ENCODE measurements at places on chromosomes 13 and 19. TPM values are rescaled to one million over a fixed set of nuclear protein-coding genes. Genes with fewer than 3 reads are reported as not detected.

- DNase-seq, result no peak
Measured at GRCh38 chr13:36057547-36057946, 73.6 kb downstream of the DCLK1 start.

GRCh38 chr13:48808683-48809082 is 155.0 kb downstream of the CYSLTR2 start:
- no peak for DNase-seq

- no peak for DNase-seq
Measured at GRCh38 chr19:27735314-27735713, 1477.6 kb downstream of the UQCRFS1 start.

- no peak for DNase-seq
Measured at GRCh38 chr19:48551437-48552302, at the start of gene SULT2B1. SULT2B1 (plus strand) TSS chr19:48552172; CDS start chr19:48552253, 81 bp downstream.

The PRR22 gene
- 0.51 TPM for total RNA-seq

Measured in dermis blood vessel endothelial cell (primary cell).